K562 (cell line): ENCODE measurements at places on chromosomes 7 and 10. TPM values are rescaled to one million over a fixed set of nuclear protein-coding genes. Genes with fewer than 3 reads are reported as not detected.

Gene TEX47
- total RNA-seq: not detected in 2 replicates

Gene GUSB
- 89.4 and 101 TPM in 2 replicates for total RNA-seq

Gene TMEM176B
- total RNA-seq: 0.60 and 0.76 TPM in 2 replicates

Gene IGFBP1
- total RNA-seq: 0.13 TPM in 1 of 2 replicates, not detected in the other

Gene CCDC172
- total RNA-seq: not detected in 2 replicates

Gene LOXL4
- total RNA-seq: 0.04 and 0.13 TPM in 2 replicates

Gene RAMP3
- total RNA-seq: not detected in 2 replicates

Gene LRRD1
- not detected in 2 replicates for total RNA-seq

Gene TSPAN15
- 0.53 and 0.83 TPM in 2 replicates for total RNA-seq

Gene RFC2
- total RNA-seq: 102 and 104 TPM in 2 replicates

Gene ITGA8
- 0.20 TPM in 1 of 2 replicates, not detected in the other for total RNA-seq

Gene CHN2
- 0.38 and 0.44 TPM in 2 replicates for total RNA-seq

Gene ZNF316
- 25.2 and 34.0 TPM in 2 replicates for total RNA-seq
